ENCODE measurements at places on chromosomes 1 and 21. TPM values are rescaled to one million over a fixed set of nuclear protein-coding genes. Genes with fewer than 3 reads are reported as not detected.

GRCh38 chr1:155158991-155159390 lies 14.1 kb downstream of the KRTCAP2 start:
- no peak for DNase-seq

DNA sequence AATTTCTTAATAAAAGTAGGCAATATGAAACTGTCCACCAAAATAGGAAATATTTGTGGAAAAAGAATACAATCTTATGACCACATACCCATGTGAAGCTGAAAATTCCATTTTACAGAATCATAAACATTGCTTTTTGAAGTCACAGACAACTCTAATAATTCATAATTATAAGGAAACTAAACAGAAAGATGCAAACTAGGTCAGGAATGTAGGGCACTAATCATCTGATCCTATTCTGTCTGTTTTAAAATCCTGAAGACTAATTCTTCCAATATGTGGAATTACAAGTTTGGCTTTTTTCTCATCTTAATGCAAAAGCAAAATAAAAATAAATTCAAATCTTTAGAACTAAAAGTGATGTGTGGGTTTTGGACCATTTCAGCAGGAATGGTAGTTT lies 528.6 kb downstream of the LTN1 start:
- no peak for DNase-seq

DNA sequence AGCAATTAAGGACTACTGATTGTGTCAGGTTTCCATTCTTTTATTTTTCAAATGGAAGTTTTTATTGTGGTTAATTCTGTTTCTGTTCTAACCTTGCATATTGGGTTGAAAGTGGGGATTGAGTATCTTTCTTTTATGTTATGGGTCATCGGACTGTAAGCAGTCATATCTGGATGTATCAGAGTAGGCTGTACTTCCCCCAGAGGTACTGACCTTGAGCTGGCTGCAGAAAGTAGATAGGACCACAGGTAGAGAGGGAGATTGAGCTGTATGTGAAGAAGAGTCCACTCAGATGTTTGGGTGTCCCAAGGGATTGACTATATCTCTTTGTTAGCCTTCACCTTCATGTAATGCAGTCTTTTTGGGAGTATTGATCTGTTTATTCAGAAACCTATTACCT lies 20.5 kb upstream of the ALG14 start:
- no peak for DNase-seq

DNA sequence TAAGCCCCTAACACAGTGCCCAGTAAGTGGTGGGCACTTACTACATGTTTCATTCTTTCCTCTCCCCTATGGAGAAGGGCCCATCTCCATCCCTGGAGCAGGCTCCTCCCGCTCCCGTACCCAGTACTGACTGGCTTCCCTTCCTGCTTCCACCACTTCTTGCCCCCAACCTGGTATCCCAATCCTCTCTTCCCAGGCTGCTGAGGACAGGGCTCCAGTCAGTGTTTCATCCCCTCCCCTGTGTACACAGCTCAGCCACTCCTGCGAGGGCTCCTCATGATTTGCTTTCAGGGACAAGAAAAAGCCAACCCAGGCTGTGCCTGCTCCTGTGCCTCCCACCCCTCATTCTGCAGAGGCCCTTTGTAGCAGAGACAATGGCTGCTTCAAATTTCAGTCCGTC lies 20.8 kb upstream of the ETV3 start:
- DNase-seq = no peak

- DNase-seq = no peak
These were observed 2.3 kb upstream of the GADD45A start for GRCh38 chr1:67682659-67683197.

- DNase-seq = peak; percentile 60
These were observed 85.6 kb downstream of the RGS7 start for GRCh38 chr1:241271427-241271826.

DNA sequence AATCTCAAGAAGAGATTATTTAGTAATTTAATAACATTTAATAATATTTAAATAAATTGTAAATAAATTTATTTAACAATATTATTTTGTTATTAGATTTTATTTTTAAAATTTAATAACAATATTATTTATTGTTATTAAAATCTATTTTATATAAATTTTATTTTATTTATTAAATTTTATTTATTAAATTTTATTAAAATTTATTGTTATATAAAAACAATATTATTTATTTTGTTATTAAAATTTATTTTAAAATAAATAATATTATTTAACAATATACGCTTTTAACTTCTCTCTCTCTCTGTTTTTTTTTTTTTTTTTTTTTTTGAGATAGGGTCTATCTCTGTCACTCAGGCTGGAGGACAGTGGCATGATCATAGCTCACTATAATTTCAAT lies 347.1 kb upstream of the LRRC7 start:
- DNase-seq = no peak

DNA sequence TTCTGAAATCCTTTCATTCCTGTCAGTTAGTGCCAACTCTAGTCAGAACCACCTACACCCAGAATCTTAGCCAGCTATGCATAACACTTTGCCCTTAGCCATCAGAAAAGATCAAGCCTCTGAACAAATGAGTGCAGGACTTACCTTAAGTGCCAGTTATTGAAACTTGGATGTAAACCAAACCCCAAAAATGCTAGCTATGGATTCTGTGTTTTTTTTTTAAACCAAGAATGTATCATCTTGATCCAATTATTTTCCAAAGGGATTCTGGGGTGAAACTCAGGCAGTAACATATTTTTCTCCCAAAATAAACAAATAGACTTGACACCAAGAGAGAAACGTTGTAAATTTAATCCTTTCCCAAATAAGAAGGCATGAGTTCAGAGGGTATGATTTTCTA lies 538.6 kb upstream of the ADAMTS5 start:
- no peak for DNase-seq

Gene PRAMEF1
- not detected for total RNA-seq

DNA sequence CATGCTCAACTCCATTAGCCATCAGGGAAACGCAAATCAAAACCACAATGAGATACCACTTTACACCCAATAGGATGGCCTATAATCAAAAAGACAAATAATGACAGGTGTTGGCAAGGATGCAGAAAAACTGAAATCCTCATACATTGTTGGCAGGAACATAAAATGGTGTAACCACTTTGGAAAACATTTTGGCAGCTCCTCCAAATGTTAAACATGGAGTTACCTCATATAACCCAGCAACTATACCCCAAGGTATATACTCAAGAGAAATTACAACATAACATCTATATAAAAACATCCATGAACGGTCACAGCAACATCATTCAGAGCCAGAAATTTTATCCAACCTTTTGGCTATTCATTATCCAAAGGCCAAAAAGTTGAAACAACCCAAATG lies 11.6 kb downstream of the EIF4G3 start:
- DNase-seq = no peak

DNA sequence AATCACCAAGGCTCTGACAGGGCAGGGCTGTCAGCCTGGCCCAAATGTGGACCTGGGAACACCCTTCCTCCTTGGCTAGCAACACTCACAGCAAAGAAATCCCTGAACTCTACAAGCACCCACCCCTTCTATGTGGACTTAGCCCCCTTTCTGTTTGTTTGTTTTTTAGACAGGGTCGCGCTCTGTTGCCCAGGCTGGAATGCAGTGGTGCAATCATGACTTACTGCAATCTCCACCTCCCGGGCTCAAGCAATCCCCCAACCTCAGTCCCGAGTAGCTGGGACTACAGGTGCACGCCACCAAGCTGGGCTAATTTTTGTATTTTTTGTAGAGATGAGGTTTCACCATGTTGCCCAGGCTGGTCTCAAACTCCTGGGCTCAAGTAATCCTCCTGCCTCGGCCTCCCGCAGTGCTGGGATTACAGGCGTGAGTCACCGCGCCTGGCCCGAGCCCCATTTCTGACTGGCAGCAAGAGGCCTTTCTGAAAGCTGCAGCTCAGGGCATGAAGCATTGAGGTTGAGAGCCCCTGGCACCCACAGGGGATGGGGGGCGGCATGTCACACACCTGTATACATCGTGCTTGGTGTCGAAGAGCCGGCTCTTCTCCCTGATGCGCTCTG lies 16.2 kb downstream of the RIPK4 start:
- DNase-seq = no peak

Measured in colonic mucosa (tissue), 4 donors.